Activated CD4-positive, alpha-beta T cell treated with anti-CD3 and anti-CD28 coated beads, Interleukin-2, Interleukin-4, amounts not matched to agents 100 ng/mL and 50 ng/mL, durations not matched to agents 16 hours and 8 hours (primary cell): ENCODE measurements at places on chromosomes 4 and X.

GRCh38 chr4:152686452-152687013 is 6.7 kb upstream of the TMEM154 start:
- no peak for DNase-seq

- DNase-seq: no peak
These were observed 250.8 kb downstream of the ARHGAP24 start for GRCh38 chr4:85725721-85726170.

DNA sequence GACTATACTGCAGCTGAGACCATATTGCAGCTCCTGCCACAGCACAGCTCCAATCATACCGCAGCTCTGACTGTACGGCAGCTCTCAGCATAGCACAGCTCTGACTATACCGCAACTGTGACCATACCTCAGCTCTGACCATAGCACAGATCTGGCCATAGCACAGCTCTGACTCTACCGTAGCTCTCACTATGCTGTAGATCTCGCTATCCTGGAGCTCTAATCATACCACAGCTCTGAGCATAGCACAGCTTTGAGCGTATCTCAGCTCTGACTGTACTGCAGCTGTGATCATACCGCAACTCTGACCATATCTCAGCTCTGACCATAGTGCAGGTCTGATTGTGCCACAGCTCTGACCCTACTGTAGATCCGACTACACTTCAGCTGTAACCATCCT is 139.2 kb downstream of the ASMT start:
- no peak for DNase-seq

DNA sequence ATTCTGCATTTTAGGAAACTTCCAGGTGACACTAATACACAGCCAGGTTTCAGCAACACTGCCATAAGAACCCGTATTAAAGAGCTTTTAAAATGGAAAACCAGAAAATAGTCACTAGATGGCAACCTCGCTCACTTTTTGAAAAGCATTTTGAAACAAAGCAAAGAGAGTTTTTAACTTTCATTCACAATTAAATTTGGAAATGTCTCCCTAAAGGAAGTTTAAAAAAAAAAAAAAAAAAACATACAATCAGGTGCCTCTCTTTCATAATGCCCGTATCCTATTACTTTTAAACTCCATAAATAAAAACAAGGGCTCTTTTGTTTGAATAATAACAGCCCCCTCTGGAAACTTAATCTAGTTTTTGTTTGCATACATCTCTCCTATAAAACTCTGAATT is 20.3 kb downstream of the MEPE start:
- DNase-seq: peak; percentile 13

GRCh38 chr4:24607334-24607733 is 23.0 kb upstream of the DHX15 start:
- DNase-seq: no peak

DNA sequence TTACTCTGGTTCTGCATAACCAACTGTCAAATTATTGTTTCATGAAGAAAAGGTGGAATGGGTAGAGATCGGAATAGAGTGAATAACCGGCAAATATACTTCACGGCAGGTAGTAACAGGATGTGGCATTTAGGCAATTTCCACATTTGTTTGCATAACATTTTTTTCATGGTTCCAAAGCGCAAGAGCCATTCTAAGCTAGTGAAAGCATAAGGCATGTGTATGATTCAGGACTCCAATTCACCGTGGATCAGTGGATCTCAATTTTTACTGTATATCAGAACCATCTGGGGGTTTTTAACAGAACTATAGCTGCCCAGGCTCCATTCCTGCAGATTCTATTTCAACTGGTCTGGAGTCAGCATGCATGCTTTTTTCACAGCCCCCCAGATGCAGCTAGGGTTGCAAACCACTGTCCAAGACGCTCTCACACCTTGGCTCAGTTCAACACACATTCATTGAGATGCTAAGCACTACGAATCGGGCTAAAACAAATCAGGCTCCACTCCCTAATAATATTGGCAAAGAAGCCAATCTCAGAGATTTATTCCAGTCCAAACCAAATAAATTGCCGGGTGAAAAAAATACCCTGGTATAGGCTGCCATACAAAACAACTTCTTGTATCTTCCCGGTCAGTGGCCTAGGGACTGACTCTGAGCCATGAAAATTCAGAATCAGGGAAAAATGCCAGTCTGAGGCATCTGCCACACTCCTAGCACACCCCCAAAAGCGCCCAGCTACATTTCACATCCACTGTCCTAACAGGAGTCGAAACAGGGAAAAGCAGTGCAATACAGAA is 30.0 kb downstream of the AFAP1 start:
- DNase-seq: no peak

GRCh38 chr4:160423879-160424451 is 1321.1 kb downstream of the RAPGEF2 start:
- peak; percentile 26 for DNase-seq

GRCh38 chr4:159545556-159545955 is 442.7 kb downstream of the RAPGEF2 start:
- DNase-seq: peak; percentile 9

DNA sequence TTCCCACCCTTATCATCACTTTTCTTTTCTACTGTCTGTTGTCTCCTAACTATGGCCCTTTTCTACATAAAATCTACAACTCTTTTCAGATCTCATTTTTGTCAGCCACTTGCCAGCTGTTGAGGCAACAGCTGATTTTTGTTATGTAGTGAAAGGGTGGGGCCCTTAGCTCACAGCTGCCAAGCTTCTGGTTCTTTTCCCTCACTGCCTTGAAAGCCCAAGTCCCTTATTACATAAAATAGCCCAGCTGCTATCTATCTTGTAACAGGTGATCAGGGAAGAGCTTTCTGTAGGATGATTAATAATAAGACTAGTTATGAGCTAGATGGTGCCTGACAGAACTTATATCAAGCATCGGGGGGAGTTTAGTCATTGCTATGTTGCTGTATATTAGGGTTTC is 45.9 kb downstream of the ADGRL3 start:
- no peak for DNase-seq

DNA sequence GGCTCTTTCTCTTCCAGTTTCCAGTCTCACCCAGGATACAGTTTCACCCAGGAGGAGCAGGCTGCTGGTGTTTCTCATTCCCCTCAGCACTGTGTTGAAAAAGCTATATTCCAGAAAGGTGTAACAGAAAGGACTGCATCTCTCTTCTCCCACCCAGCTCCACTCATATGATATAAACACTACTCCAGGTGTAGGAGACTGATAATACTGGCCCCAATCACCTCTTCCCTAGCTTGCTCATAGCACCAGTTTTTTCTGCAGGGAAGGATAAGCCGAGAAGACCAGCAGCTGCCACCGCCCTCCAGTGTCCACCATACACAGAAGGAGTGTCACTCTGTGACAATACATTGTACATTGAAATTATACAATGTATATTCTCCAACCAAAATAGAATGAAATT is 105.5 kb upstream of the STK26 start:
- DNase-seq: no peak

GRCh38 chrX:71181558-71181909 is 36.9 kb downstream of the NLGN3 start:
- DNase-seq: peak; percentile 60

- DNase-seq: peak; percentile 54
These were observed 47.8 kb upstream of the SETD7 start for GRCh38 chr4:139603576-139604410.

DNA sequence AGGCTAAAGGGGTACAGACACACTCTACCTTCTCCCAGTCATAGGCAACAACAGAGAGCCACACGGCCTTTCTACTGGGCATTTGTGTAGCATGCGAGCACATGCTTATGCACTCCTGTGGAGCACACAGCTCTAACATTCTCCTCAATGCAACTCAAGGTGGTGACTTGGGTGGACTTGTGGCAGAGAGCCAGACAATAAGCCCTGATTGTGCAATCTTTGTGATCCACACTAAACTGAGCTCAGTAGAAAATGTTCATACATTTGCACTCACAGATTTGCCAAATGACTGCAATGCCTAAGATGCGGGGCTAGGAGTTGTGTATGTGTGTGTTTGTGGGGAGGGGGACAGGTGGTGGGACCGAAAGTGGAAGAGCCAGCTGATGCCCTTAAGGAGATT is 31.4 kb upstream of the SETD7 start:
- DNase-seq: no peak

DNA sequence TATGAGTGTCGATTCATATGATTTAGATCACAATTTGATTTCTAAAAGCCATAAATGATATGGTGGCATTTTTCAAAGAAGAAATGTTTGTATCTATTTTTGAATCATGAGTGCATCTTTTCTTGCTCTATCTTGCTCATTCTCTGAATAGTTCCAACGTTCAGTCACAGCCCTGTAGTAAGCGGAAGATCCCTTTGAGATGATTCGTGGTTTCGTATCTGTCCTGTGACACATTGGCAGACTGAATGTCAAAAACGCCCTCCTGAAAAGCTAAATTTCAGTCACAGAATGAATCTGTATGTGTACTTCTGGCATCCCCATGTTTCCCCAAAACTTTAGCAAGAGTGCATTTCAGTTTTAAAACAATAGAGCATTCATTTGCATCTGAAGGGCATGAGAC is 1066.9 kb upstream of the TENM3 start:
- peak; percentile 1 for DNase-seq

DNA sequence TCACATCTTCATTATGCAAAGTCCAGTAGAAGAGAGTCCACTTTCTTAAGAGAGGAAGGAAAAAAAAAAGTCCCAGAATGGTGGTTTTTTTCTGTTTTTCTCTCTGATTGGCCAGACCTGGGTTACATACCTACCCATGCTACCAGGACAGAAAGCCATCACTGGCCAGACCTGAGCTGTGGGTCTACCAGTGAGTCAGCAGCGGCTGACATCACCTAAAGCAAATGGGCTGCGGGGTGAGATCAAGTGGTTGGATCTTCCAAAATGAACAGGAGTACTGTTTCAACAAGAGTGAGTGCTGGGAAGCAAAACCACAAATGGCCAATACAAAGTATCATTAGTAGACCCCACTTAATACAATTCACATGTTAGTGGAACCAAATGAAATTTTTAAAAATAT is 1.6 kb upstream of the NDST3 start:
- DNase-seq: no peak

GRCh38 chr4:186805020-186805820 is 81.6 kb upstream of the FAT1 start:
- DNase-seq: no peak

DNA sequence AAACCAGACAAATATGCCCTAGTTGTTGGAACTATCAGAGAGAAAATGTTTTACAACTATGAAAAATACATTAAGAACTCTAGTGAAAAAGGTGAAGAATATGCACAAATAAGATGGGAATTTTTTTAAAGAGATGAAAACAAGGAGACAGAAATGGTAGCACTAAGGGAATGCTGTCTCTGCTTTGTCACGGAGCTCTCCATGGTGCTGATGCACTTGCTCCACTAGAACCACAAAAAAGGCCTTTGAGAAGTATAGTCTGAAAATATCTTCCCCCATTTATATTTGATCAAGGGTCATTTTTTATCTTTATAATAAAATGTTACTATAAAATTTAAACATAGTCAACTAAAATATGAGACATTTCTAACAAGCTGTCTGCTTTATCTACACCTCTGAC is 1655.5 kb upstream of the AGA start:
- no peak for DNase-seq

- no peak for DNase-seq
These were observed 122.9 kb downstream of the PDLIM5 start for GRCh38 chr4:94574616-94575015.

GRCh38 chrX:21503593-21503992 is 129.4 kb downstream of the CNKSR2 start:
- DNase-seq: no peak

- no peak for DNase-seq
These were observed 602.0 kb downstream of the GLUD2 start for GRCh38 chrX:121649417-121649816.

DNA sequence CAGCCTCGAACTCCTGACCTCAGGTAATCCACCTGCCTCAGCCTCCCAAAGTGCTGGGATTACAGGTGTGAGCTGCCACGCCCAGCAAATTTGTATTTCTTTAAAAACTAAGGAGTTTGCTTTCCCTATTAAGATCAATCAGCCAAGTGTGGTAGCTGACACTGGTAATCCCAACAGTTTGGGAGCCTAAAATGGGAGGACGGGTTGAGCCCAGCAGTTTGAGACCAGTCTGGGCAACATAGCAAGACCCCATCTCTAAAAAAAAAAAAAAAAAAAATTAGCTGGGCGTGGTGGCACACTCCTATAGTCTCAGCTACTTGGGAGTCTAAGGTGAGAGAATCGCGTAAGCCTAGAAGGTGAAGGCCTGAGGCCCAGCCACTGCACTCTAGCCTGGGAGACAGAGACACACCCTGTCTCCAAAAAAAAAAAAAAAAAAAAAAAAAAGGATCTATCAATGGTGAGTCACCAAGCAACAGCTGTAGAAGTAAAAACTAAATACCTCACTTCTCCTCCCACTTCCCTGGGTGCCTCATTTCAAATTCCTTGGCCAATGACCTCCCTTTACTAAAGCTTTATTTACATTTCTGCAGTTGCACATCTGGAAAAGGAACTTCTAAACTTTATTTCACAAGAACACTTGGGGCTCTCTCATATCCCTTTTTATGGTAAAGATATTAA is 54.5 kb downstream of the LDB2 start:
- DNase-seq: no peak

GRCh38 chrX:149567621-149568417 is 18.1 kb upstream of the HSFX3 start:
- no peak for DNase-seq

GRCh38 chrX:8125566-8125965 is 45.5 kb downstream of the VCX2 start:
- no peak for DNase-seq

DNA sequence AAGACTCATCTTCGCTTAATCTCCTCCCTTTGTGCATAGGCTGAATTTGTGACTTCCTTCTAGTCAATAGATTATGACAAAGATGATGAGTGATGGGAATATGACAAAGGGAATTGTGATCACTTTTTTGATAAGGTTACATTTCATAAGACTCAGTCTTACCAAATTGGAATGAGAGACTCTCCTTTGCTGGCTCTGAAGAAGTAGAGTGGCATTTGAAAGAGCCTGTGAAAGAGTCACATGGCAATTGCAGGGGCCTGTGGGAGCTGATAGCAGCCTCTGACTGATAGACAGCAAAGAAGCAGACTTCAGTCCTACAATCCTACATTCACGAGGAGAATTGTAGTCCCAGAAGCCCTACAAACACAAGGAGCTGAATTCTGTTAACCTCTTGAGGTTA is 44.9 kb upstream of the ADAMTS3 start:
- DNase-seq: no peak

DNA sequence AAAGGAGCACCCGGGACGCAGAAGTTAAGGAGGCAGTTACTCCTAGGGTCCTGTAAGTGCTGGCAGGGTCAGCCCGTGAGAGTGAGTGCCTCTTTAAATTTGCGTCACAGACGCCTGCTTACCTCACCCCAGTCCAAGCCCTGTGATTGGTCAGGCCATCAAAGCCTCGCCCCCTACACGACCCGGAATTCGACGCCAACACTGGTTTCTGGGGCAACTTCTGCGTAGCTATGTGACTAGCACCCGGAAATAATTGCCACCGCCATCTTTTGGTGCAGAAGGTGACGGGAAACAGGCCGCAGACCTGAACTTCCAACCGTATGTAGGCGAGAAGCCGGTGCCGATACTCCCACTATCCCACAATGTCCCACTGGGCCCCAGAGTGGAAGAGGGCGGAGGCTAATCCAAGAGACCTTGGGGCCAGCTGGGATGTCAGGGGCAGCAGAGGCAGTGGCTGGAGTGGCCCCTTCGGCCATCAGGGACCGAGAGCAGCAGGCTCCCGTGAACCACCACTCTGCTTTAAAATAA is at the start of gene DDX53:
Gene DDX53 (plus strand): TSS at position 265 of the 528 bp plus-strand sequence. CDS start 98 bp downstream, at position 363.
- no peak for DNase-seq

- DNase-seq: no peak
These were observed 390.3 kb downstream of the SH2D1A start for GRCh38 chrX:124736553-124737270.
